ENCODE measurements at places on chromosomes 3 and 15. TPM values are rescaled to one million over a fixed set of nuclear protein-coding genes. Genes with fewer than 3 reads are reported as not detected.

CRYGS gene
- 0.23 TPM for total RNA-seq

COL6A5 gene
- not detected for total RNA-seq

DZIP1L gene
- 2.5 TPM for total RNA-seq

PAQR5 gene
- total RNA-seq: 4.7 TPM

MYO5A gene
- total RNA-seq: 11.3 TPM

WDR72 gene
- not detected for total RNA-seq

CFAP20DC gene
- total RNA-seq: 9.4 TPM

FAM107A gene
- total RNA-seq: not detected

GOLGA6L4 gene
- 0.46 TPM for total RNA-seq

LPP gene
- total RNA-seq: 10.7 TPM

ASB14 gene
- total RNA-seq: not detected

ISLR gene
- not detected for total RNA-seq

RNU5B-1 gene
- total RNA-seq: not detected

GNAT1 gene
- 0.35 TPM for total RNA-seq

RLBP1 gene
- not detected for total RNA-seq

EPHA3 gene
- total RNA-seq: not detected

IGSF10 gene
- 0.07 TPM for total RNA-seq

MESP1 gene
- total RNA-seq: not detected

CKMT1B gene
- 86.0 TPM for total RNA-seq

ADAMTS9 gene
- total RNA-seq: 0.28 TPM

IL12A gene
- total RNA-seq: 0.21 TPM

PIF1 gene
- total RNA-seq: 9.5 TPM

ECE2 gene
- not detected for total RNA-seq

TRPM7 gene
- 15.6 TPM for total RNA-seq

PATL2 gene
- not detected for total RNA-seq

CSPG5 gene
- total RNA-seq: not detected

TMC3 gene
- not detected for total RNA-seq

SLC27A2 gene
- 7.3 TPM for total RNA-seq

DALRD3 gene
- 34.7 TPM for total RNA-seq

FEZF2 gene
- total RNA-seq: not detected

PLCH1 gene
- 0.49 TPM for total RNA-seq

IVD gene
- total RNA-seq: 16.2 TPM

IMPG2 gene
- 0.05 TPM for total RNA-seq

LRRC34 gene
- 0.85 TPM for total RNA-seq

SI gene
- not detected for total RNA-seq

LRRC15 gene
- not detected for total RNA-seq

TRA2B gene
- 118 TPM for total RNA-seq

GPR27 gene
- 0.63 TPM for total RNA-seq

DCP1A gene
- 6.5 TPM for total RNA-seq

GP9 gene
- total RNA-seq: not detected

HRG gene
- not detected for total RNA-seq

SLC6A20 gene
- not detected for total RNA-seq
